ENCODE measurements at places on chromosomes 16 and 17.

DNA sequence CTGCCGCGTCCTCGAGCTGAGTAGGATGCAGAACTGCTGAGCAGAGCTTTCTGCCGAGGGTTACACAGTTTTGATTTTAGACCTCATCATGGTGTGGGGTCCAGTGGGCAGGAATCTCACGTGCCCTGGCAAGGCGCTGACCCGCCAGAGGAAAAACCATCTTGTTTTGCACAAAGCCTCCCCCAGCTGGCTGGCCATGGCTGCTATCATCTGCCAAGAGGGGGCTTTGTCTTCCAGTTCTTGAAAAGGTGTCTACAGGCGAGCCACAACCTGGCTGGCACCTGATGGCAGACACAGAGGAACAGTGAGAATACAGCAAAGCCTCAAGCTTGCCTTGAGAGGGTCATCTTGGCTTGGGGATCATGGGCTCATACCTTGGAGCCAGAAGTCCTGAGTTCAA, 118.3 kb downstream of the CMIP start:
- no peak for DNase-seq

GRCh38 chr17:79057737-79058385, 16.8 kb upstream of the ENGASE start:
- DNase-seq, result no peak

GRCh38 chr16:31696968-31697743, 169.5 kb downstream of the AHSP start:
- DNase-seq, result peak; percentile 76

DNA sequence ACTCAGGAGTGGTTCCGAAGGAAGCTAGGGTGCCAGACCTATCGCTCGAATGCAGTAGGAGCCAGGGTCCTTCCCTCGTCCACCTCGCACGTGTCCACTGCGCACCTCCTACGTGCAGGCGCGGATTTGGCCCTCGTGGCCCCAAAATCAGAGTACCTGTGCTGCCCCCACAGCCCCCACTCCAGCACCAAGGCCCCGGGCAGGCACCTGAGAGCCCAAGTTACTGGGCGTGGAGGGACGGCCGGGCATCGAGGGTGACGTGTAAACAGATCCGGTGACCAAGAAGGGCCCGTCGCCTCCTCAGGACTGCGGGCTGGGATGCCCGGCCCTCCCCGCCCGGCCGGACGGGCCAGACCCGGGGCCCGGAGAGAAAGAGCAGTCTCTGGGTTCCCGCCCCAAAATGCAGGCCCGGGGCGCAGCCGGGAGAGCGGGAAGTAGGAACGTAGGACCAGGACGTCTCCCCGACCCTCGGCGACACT, 492 bp downstream of the SLC25A39 start:
- peak; percentile 53 for DNase-seq

- DNase-seq, result no peak
Observed at GRCh38 chr17:47304186-47304585, 19.6 kb upstream of the EFCAB13 start.

DNA sequence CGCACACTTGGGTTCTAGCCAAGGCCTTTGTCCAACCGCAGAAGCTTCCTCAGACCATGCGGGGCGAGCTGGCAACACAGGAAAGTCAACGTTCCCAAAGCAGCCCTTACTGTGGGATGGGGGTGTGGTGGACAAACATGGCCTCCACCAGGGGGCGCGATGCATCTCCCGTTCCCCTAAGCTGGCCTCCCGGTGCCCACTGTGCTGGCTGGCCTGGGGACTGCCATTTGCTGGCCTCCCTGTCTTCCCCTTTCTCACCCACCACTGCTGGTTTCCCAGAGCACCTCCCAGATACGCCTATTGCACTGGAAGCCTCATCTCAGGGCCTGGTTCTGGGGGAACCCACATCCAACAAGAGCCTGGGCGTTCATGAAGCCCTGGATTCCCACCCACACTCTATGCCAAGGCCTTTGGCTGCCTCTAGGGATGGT, 145.3 kb downstream of the IRF8 start:
- peak; percentile 48 for DNase-seq
